ENCODE measurements at places on chromosomes 3 and 15.

DNA sequence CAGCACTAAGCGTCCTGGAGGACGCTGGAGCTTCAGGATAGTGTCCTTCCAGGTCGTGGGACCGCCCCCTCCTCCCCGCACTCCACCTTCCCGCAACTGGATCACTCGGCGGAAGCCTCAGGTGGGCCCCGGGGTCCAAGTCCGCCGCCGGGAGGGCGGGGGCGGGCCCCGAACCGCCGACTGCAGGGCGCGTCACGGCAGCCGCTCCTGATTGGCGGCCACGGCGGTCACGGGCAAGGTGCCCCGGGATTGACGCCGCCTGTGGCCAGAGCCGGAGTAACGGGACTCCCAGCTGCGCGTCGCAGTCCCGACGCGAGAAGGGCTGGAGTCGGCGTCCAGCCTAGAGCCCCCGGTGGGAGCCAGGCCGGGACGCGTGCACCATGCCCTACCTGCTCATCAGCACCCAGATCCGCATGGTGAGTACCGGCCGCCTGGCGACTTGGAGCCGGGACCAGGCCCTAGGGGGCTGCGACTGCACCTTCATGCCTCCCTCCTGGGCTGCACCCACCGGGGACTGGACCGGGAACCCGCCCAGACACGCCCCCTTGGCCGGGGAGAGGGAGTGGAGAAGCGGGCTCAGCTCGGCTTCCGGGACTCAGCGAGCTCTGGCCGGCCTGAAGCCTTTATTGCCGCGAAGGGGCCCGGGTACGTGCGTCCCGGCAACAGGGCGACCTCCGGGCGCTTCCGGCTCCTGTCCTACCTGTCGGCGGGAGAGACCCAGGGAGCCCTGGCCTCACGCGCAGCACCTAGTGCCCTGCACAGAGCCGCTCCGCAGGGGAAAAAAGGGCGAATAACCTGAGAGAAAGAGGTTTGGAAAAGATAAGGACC is at the start of gene GCHFR:
Gene GCHFR, plus strand, starts transcription at position 268 of the 828 bp plus-strand sequence. Its CDS starts 113 bp downstream, at position 381.
- peak; percentile 60 for DNase-seq

- no peak for DNase-seq
These were observed 33.9 kb downstream of the DET1 start for GRCh38 chr15:88512601-88513000.

DNA sequence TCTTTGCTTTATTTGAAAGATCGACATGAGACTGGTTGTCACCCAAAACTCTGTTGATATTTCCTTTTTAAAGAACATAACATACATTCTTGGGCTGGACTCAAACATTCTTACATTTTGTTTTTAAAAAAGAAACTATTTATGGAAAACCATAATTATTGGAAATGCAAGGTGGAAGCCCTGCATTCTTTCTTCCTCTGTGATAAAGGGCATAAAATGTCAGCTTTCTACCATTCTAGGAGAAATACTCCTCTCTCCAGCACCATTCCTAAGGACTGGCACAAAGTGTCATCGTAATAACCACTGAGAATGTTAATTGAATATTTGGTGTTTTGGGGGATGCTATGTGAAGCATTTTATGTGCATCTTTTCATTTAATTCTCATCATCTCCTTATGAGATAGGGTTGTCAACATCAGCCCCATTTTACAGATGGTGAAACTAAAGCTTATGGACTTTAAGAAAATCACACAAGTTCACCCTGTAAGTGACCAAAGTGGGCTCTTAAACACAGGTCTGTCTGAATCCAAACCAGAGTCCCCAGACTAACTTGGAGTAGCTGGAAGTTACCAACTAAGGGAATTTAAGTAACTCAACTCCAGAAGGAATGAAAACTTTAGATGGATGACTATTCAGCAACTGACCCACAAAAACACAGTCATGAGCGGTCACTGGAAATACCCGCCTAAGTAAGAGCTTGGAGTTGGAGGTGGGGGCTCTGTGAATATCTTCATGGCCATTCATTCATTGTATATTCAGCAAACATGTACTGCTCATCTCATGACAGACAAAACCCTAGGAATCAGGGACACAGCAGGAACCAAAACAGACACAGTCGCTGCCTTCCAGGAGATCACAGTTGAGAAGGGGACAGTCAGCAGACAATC is 45.9 kb upstream of the LMCD1 start:
- no peak for DNase-seq

GRCh38 chr15:29942143-29942542 is 119.9 kb upstream of the TJP1 start:
- no peak for DNase-seq

GRCh38 chr3:28598165-28598564 is 249.5 kb upstream of the AZI2 start:
- DNase-seq: no peak

DNA sequence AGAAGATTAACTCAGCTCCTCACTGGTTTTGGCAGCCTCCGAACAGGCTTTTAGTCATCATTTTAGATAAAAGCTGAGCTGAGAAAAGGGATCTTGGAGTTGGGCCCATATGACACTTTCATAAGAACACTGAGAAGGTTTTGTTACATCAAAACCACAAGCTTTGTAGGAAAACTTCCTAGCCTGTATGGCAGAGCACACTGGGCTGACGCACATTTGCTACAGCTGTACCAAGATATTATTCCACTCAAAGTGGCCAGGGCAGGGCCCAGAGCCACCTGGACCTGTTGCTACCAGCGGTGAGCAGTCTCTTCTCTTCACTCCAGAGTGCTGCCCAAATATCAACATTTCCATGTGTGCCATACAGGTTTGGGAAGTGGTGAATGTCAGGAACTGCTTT is 160.5 kb upstream of the CCDC54 start:
- no peak for DNase-seq

GRCh38 chr15:71329497-71330260 is 214.4 kb downstream of the THSD4 start:
- DNase-seq: no peak

DNA sequence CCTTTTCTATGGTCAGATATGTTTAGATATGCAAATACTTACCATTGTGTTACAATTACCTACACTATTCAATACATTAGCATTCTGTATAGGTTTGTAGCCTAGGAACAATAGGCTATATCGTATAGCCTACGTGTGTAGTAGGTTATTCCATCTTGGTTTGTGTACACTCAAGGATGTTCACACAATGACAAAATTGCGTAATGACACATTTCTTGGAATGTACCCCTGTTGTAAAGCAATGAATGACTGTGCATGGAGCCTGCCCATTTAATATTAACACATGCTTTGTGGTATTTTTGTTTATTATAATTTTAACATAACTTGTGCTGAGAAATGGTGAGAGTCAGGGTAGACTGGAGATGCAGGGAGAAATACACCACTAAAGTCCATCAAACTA is 154.9 kb downstream of the LEKR1 start:
- no peak for DNase-seq

DNA sequence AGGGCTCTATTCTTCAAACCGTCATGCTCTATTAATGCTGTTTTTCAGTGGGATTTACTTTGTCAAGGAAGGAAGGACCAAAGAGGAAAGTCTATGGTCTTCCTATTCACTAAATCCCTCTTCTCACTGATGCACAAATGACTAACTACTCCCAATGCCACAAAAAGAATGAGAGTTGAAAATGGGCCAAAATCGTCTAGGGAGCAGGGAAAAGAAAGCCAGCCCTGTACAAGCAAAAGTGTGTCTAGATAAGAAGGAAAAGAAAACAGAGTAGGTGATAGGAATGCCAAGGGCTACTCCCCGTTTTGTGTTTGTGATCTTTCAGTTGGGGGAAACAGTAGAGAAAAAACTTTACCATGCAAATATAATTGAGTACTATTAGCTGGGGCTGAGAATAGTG is 97.2 kb upstream of the TMCO5A start:
- DNase-seq: no peak

GRCh38 chr15:45391746-45392583 is 13.6 kb upstream of the GATM start:
- no peak for DNase-seq

DNA sequence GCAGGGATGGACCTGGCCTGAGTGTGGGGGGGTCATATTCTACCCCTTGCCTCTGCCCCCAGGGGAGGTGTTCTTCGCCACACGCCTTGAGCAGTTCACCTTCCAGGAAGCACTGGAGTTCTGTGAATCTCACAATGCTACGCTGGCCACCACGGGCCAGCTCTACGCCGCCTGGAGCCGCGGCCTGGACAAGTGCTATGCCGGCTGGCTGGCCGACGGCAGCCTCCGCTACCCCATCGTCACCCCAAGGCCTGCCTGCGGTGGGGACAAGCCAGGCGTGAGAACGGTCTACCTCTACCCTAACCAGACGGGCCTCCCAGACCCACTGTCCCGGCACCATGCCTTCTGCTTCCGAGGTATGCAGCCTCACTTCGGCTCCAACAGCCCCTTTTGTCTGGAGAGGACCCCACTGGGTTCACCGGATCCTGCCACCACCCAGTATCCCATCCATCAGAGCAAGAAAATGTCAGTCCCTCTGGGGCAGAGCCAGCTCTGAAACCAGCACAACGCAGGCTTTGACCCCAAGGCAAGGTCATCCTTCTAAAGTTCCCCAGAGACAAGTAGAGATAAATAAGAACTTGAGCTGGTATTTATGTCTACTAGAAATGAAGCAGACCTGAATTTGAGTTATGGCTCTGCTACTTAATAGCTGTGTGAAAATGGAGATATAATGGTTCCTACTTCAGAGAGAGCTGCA is 45.8 kb downstream of the HAPLN3 start:
- no peak for DNase-seq

DNA sequence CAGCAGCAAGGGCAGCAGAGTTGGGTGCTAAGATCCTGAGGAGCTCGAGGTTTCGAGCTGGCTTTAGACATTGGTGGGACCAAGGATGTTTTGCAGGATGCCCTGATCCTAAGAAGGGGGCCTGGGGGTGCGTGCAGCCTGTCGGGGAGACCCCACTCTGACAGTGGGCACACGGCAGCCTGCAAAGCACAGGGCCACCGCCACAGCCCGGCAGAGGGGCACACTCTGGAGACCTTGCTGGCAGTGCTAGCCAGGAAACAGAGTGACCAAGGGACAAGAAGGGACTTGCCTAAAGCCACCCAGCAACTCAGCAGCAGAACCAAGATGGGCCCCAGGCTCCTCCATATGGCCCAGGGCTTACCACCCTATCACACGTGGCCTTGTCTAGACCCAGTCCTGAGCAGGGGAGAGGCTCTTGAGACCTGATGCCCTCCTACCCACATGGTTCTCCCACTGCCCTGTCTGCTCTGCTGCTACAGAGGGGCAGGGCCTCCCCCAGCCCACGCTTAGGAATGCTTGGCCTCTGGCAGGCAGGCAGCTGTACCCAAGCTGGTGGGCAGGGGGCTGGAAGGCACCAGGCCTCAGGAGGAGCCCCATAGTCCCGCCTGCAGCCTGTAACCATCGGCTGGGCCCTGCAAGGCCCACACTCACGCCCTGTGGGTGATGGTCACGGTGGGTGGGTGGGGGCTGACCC is 18.8 kb downstream of the SEC61A1 start:
- DNase-seq: no peak

GRCh38 chr3:7461202-7461825 is 600.4 kb downstream of the GRM7 start:
- DNase-seq: no peak

GRCh38 chr15:31335989-31336592 is 9.5 kb downstream of the KLF13 start:
- no peak for DNase-seq

GRCh38 chr3:185825639-185826481 is 1.0 kb upstream of the IGF2BP2 start:
- no peak for DNase-seq

DNA sequence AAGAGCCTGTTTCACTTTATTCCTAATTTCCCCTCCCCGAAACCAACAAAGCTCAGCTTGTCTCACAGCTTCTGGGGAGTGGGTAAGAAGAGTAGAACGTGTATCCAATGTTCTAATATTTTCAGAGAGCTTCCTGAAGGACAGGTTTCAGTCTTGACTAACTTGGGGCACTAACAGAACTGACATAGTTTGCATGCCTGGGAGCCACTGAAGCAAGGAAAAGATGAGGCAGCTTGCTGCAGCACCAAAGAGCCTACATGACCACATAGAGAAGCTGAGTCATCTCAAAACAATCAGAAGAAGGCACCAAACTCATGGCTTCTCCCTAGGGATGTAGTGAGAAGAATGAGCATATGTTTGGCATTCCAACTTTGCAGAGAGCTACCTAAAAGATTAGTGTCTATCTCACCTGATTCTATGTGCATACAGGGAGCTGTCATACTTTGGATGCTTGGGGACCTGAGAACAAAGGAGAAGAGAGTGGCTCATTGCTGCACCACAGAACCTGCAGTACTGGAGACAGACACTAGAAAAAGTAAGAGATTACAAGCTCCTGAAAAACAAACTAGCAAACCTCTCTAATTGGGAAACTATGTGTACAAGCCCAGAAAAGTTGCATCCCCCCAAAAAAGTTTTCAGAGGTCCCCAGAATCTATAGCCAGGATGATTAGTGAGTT is 86.9 kb downstream of the DCLK3 start:
- DNase-seq: no peak

GRCh38 chr3:52887166-52887565 is 10.2 kb downstream of the STIMATE start:
- no peak for DNase-seq

GRCh38 chr3:134970895-134971294 is 175.8 kb downstream of the EPHB1 start:
- no peak for DNase-seq

- DNase-seq: no peak
These were observed 256.5 kb downstream of the CHL1 start for GRCh38 chr3:453106-453505.

- DNase-seq: no peak
These were observed 59.6 kb downstream of the CHRNA7 start for GRCh38 chr15:32089851-32090359.

- DNase-seq: no peak
These were observed 62.1 kb downstream of the RASGRF1 start for GRCh38 chr15:79028411-79028964.

GRCh38 chr3:55296791-55297190 is 190.3 kb downstream of the WNT5A start:
- no peak for DNase-seq

- DNase-seq: no peak
These were observed 79.2 kb upstream of the ABHD17C start for GRCh38 chr15:80615783-80616391.

- no peak for DNase-seq
These were observed 282.1 kb downstream of the RPLP1 start for GRCh38 chr15:69734699-69735098.

- no peak for DNase-seq
These were observed 39.7 kb upstream of the SLC2A2 start for GRCh38 chr3:171066206-171066605.

DNA sequence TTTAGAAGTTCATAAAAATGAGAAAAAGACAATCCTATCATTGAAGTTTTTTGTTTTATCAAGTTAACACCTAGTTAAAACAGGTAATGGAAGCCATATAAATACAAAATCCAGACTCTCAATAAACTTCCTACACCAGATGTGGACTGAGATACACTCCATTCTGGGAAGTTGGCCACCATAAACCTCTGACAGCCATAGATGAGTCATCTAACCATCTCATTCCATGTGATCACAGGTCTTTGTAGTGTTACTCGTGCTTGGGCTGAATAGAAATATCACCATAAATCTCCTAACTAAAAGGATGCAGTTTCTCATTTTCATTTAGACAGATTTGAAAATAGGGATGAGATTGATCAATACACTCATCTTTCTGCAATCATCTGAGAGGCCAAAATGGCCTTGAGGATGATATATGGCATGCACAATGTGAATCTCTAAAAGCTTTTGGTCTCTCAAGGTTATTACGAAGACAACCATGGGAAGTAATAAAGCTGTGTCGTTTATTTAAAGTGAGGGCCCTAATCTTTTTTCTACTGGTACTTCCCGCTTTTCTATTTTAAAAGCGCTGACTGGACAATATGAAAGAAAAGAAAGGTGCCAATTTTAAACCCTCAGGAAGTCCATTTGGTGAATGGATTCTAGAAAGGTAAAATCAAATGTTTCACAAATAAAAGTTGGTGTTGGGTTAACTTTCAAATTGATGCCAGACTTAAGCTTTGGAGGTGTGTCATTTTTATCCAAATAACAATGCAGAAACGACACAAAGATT is 155.5 kb downstream of the POLR2M start:
- no peak for DNase-seq
